ENCODE measurements at places on chromosomes 6 and 20.

GRCh38 chr6:166957087-166957804 is 896 bp upstream of the RNASET2 start:
- DNase-seq: no peak

- DNase-seq: no peak
Measured at GRCh38 chr6:46255528-46255927, 84.7 kb upstream of the ENPP5 start.

GRCh38 chr6:5749016-5749650 is 257.6 kb downstream of the NRN1 start:
- DNase-seq: no peak

- no peak for DNase-seq
Measured at GRCh38 chr20:9508240-9508661, 6.1 kb upstream of the LAMP5 start.

- no peak for DNase-seq
Measured at GRCh38 chr6:131600716-131601115, 27.3 kb downstream of the MED23 start.

- DNase-seq: no peak
Measured at GRCh38 chr20:20405623-20406022, 37.7 kb downstream of the INSM1 start.

DNA sequence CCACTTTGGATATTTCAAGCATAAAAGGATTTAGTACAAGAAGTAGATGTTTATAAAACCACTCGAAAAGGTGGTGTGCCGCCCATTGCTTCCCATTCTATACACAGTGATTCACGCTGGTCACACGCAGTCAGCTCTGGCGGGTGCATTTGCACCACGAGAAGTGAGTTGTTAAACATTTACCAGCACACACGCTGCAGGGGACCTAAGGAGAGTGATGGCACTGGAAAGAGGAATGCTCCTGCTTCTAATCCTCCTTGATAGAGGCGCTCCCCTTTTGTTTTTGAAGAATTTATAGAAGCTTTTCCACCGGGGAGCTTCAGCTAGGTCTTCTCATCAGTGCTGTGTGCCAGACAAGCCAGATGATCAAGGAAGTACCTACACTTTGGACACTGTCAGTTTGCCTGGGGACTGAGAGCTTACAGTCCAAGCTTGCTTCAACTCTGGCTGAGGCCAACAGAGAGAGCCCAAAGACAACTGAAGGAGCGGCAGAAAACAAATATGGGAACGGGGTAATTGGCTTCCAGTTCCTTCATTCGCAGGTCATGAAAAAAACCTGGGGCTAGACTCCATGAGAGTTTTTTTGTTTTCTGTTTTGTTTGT is 31.2 kb downstream of the MUC22 start:
- DNase-seq: no peak

- DNase-seq: no peak
Measured at GRCh38 chr6:13365320-13365719, 37.0 kb upstream of the TBC1D7 start.

GRCh38 chr6:35439308-35439707 is 12.8 kb upstream of the FANCE start:
- no peak for DNase-seq

DNA sequence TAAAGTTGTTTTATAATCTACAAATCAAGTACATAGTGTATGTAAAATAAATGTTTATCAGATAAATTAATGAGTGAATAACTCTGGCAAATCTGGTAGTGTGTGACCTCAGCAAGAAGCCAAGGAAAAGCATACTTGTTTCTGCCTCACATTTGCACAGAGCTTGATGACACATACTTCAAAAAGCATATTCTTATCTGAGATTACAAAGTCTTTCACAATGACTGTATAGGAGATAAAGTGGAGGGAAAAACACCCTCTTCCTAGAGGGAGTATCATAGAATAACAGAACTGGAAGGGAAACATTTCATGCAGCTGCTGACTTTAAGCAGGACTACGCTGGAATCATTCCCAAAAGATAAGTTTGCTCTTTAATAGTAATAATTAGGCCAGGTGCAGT is 28.1 kb upstream of the AKAP7 start:
- peak; percentile 59 for DNase-seq

DNA sequence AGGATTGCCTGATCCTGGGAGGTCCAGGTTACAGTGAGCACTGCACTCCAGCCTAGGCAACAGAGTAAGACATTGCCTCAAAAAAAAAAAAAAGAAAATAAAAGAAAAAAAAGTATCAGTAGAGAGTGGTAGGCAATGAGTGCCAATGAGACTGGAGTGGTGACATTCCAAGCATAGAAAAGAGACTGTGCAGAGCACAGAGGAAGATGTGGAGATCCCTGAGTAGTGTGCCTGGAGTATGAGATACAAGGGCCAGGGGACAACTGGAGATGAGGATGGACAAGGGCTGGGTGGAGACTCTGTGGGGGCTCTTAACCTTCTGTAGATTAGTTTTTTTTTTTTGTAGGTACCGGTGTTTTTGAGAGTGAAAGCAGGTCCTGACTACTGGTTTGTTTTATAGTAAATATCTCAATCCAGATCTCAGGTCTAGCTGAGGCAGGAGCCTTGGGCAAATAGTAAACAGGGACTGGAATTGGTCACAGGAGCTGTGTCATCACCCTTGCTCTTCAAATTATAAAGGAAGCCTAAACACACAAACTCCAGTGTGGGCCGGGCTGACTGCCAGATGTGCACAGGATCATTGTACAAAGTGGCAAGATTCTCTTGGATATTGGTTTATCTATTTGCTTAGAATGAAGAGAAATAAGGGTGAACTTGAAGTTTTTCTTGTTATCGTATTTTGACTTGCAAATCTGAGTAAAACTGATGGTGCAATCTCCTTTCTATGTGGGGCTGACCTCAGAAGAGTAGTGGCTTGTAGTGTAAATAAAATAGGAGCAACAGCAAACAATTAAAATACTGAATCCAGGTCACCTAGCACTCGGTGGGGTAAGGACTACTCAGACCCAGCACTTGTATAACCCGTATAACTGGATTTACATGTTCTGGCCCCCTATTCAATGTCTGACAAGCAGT is 144.9 kb downstream of the SOX4 start:
- no peak for DNase-seq

DNA sequence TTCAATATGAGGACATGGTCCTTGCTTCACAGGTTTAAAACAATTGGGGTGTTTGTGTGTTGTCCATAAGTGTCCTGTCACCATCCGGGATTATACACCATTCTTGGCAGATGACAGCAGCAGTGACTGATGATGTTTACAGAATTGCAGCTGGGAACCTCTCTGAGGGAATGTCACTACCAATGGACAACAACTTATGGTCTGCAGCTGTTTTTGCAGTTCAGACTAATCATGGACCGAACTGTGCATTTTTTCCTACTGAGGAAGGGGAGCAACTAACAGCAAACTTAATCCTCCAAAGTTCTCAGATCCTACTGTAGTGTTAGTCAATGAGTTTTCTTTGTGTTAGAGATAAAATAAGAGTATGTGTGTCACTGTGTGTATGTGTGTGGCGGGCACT is 26.0 kb downstream of the FAM229B start:
- DNase-seq: no peak

DNA sequence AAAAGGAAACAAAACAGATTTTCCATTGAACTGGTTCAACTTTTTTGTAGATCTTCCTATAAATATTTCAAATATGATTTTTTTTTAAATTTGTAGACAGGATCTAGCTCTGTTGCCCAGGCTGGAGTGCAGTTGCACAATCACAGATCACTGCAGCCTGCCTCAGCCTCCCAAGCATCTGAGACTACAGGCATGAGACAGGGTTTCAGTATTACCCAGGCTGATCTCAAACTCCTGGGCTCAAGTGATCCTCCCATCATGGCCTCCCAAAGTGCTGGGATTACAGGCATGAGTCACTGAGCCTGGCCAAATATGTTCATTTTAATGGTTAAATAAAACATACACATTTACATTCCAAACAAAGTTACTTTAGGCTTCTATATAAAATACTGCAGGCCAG is 33.6 kb downstream of the SAMHD1 start:
- DNase-seq: no peak

DNA sequence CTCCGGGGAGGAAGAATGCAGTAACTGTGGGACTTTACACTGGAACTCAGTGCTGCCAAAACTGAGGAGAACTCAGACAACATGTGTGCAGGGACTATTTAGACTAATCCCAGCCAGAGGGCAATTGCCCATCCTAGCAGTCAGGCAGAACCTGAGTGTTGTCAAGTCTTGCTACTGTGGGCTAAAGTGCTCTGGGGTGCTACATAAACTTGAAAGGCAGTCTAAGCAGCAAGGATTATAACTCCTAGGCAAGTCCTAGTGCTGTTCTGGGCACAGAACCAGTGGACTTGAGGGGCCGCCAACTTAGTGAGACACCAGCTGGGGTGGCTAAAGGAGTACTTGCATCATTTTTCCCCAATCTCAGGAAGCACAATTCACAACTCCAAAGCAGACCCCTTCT is 363.8 kb upstream of the PTCHD4 start:
- DNase-seq: no peak

- DNase-seq: no peak
Measured at GRCh38 chr6:131197716-131198115, 62.4 kb downstream of the AKAP7 start.

GRCh38 chr6:33914645-33915044 is 110.8 kb upstream of the MLN start:
- DNase-seq: no peak

DNA sequence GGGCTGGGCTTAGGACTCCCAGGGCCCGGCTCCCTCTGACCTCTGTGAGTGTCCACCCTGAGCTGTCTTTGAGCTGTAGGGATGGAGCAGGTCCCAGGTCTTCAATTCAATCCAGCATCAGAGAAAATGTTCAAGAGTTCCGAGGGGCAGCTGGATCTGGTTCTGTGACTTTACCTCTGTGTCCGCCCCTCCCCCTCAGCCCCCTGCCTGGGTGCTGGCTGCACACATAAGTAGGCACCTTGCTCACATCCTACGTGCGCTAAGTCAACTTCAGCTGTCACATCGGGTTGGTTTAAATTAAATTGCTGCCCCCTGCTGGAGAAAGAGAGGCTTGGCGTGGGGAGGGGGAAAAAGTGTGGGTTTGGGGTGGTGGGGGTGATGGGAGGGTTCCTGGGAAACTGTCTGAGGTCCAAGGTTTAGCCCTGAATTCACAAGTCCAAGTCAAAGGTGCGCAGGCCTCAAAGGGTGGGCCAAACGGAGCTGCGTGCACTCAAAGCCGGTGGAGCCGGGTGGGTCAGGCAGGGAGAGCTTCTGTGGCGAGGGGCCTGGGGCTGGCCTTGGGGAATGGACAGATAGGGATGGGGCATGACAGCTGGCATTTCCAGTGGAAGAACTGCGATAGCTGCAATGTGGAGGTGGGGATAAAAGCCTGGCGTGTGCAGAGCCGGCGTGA is 3.0 kb downstream of the WFDC5 start:
- DNase-seq: peak; percentile 47

GRCh38 chr20:25310921-25311728 is 63.2 kb downstream of the PYGB start:
- DNase-seq: peak; percentile 63

DNA sequence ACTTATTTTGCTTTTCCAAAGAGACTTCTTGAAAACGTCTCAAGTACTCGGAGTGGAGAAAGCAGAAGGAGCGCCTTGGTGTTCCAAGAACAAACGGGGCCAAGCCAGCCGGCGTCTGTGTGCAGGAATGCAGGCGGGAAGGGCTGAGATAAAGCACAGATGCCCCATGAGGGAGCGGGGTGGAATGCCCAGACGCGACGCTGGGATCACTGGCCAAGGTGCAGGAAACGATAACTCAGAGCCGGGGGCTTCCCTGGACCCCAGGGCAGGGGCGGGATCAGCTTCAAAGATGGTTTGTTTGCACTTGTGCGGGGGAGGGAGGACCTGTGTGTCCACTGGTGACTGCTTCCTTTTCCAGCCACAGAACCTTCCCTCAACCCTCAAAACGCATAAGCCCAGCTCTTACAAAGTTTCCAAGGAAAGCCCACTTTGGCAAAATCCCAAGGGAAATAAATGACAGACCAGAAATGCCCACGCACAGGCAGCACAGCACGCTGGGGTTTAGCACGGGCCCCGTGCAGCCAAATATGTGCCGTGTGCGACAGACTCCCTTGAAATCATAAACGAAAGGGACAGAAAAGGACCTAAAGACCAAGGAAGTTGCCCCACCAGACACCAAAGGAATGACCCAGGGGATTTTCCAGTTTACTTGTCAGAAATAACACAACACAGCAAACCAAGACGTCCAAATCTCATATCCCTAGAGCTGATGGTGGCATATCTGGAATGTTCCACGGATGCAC is 113.9 kb downstream of the NFATC2 start:
- DNase-seq: peak; percentile 84

DNA sequence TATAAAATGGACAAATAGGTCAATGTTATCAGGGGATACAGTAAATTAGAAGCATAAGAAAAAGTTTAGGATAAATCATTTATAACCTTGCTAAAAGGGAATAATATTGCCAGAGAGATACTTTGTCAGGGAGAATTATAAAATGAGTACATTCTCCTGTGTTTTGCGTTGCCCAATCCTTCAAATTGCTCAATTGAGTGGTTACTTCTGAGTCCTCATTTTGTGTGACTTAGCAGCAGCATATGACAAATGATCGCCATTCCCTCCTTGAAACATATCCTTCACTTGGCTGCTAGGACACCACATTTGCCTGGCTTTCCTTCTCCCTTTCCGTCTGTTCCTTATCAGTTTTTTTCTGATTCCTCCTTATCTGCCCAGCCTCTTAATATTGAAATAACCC is 106.7 kb upstream of the FLRT3 start:
- DNase-seq: peak; percentile 38

DNA sequence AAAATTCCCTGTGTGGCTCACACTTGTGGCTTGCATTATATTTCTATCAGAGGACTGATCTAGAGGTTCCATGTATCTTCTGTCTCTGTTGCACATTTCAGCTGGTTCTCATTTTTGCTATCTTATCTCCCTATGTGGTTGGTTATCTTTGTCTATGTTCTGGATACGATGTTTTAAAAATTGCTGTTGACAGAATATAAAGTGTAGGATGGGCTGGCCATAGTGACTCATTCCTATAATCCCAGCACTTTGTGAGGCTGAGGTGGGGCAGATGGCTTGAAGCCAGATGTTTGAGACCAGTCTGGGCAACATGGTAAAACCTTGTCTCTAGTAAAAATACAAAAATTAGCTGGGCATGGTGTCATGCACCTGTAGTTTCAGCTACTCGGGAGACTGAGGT is 9.9 kb upstream of the ULBP3 start:
- DNase-seq: no peak

DNA sequence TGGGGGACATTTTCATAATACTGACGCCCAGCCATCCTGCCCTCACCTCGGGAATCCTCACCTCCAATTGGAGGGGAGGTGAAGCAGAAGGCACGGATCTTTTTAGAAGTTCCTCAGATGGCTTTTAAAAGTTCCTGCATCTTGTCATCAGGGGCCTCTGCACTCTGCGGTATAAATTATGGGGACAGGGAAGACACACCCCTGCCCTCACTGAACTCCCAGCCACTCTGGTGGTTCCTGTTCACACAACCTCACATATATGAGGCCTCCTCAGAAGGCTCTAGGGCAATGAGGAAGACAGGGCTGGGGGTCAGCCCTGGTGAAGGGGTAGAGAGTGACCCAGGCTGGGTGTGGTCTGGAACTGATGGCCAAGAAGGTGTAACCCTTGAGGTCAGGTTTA is 187.0 kb downstream of the SOD2 start:
- DNase-seq: no peak

All from adipocyte (in vitro differentiated cells).